Progenitor cell of endocrine pancreas (in vitro differentiated cells): ENCODE measurements at places on chromosomes 3 and 15.

DNA sequence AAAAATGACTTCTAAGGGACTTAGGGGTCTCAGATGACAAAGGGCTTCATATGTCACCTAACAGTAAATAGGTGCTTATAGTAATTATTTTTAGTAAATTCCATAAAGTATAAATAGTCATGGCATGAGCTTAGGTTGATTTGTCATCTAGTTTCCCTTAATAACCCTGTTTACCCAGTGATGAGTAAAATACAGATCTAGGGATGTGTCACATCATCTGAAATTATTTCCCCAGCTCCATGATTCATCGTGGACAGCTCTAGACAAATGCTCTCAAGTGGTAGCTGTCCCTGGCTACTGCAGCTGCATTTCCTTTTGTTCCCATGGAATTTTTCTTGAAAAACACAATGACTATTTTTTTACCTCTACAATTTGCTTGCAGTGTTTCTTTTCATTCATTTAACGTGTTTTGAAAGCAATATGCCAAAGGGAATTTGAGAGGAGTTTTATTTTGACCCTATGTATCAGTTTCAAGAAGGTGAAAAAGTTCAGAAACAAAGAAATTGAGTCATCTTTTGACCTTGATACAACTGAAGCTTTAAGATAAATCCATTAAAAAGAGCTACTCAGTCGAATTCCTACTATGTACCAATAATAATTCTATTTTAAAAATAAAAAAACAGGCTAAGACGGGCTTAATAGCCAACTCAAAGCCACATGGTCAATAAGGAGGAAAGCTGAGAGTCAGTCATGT lies 241.6 kb downstream of the KCNMB2 start:
- no peak for DNase-seq

GRCh38 chr15:85282504-85283115 lies 97.8 kb upstream of the AKAP13 start:
- DNase-seq, result no peak

DNA sequence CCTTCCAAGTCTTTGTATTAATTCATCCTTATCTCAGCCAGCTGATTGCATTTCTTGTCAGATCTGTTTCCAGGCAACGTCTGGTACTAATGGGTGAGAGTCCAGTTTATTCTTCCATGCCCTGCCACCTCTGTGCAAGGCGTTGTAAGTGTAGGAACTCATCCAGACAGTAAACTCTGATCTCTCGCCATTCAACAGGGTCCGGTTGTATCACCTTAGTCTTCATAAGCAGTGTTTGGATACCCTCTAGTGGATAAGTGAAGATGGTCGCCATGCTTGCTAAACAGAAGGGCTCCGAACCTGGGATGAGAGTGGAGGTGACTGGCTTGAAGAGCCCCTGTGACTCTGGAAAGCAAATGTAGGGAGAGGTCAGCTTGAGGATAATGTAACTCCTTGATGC lies 51.6 kb upstream of the CMTM7 start:
- no peak for DNase-seq

DNA sequence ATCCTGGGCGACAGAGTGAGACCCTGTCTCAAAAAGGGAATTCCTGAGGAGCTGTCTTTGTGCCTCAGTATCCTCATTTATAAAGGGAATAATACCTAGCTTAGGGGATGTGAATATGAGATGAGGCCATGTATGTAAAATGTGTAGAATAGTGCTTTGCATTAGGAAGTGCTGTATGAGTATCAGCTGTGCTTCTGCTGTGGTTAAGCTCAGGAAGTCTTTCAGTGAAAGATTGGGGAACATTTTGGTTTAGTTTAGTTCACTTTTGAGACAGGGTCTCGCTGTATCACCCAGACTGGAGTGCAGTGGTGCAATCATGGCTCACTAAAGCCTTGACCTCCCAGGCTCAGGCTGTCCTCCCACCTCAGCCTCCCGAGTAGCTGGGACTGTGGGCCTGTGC lies 10.6 kb downstream of the THUMPD3 start:
- no peak for DNase-seq

DNA sequence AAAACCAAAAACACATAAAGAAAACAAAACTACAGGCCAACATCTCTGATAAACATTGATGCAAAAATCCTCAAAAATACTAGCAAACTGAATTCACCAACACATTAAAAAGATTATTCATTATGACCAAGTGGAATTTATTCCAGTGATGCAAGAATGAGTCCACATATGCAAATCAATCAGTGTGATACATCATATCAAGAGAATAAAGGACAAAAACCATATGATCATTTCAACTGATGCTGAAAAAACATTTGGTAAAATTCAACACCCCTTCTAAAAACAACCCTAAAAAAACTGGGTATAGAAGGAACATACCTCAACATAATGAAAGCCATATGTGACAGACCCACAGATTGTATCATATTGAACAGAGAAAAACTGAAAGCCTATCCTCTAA lies 265.6 kb upstream of the DCBLD2 start:
- no peak for DNase-seq

- no peak for DNase-seq
Measured at GRCh38 chr15:85379403-85380131, 836 bp upstream of the AKAP13 start.
